ENCODE measurements at places on chromosomes 1 and 21. TPM values are rescaled to one million over a fixed set of nuclear protein-coding genes. Genes with fewer than 3 reads are reported as not detected.

- H3K4me3 ChIP-seq, result no peak overlapping the region
- H3K4me1 ChIP-seq, result 0 out of 2 replicates have a peak, but pooled peaks cover 2% of the 10 kb centered on the region
- DNase-seq, result no peak
- H3K36me3 ChIP-seq, result no peaks in the 10 kb centered on the region
- no peak overlapping the region for H3K27ac ChIP-seq
These were observed 454.5 kb upstream of the NR5A2 start for GRCh38 chr1:199573047-199573446.

DNA sequence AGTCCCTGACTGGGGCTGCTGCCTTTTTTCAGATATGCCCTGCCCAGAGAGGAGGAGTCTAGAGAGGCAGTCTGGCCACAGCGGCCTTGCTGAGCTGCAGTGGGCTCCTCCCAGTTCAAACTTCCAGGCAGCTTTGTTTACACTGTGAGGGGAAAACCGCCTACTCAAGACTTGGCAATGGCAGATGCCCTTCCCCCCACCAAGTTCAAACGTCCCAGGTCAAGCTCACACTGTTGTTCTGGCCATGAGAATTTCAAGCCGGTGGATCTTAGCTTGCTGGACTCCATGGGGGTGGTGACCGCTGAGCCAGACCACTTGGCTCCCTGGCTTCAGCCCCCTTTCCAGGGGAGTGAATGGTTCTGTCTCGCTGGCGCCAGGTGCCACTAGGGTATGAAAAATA, 18.3 kb upstream of the C1orf53 start:
- DNase-seq, result peak; percentile 22
- H3K27ac ChIP-seq, result no peak overlapping the region
- H3K4me1 ChIP-seq, result peaks cover 7% of the 10 kb centered on the region
- H3K4me3 ChIP-seq, result no peak overlapping the region
- H3K36me3 ChIP-seq, result no peaks in the 10 kb centered on the region

GRCh38 chr1:204432708-204433107, 21.1 kb upstream of the PPP1R15B start:
- no peak for DNase-seq
- H3K4me1 ChIP-seq, result no peaks in the 10 kb centered on the region
- H3K36me3 ChIP-seq, result peaks cover 17% of the 10 kb centered on the region
- H3K27ac ChIP-seq, result no peak overlapping the region

DNA sequence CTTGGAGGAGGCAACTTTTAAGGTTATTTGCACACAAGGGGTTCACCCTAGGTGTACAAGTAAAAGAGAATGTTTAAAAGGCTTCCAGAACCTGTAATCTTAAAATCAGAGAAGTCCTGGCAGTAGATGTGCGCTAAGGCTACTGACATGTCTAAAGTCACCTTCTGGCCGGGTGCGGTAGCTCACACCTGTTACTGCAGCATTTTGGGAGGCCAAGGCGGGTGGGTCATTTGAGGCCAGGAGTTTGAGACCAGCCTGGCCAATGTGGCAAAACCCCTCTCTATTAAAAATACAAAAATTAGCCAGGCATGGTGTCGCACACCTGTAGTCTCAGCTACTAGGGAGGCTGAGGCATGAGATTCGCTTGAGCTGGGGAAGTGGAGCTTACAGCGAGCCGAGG, 20.3 kb upstream of the DEGS1 start:
- H3K27me3 ChIP-seq, result no peaks in the 10 kb centered on the region
- no peak overlapping the region for H3K4me3 ChIP-seq
- peaks cover 16% of the 10 kb centered on the region for H3K4me1 ChIP-seq
- DNase-seq, result no peak
- peaks cover 19% of the 10 kb centered on the region for H3K36me3 ChIP-seq

DNA sequence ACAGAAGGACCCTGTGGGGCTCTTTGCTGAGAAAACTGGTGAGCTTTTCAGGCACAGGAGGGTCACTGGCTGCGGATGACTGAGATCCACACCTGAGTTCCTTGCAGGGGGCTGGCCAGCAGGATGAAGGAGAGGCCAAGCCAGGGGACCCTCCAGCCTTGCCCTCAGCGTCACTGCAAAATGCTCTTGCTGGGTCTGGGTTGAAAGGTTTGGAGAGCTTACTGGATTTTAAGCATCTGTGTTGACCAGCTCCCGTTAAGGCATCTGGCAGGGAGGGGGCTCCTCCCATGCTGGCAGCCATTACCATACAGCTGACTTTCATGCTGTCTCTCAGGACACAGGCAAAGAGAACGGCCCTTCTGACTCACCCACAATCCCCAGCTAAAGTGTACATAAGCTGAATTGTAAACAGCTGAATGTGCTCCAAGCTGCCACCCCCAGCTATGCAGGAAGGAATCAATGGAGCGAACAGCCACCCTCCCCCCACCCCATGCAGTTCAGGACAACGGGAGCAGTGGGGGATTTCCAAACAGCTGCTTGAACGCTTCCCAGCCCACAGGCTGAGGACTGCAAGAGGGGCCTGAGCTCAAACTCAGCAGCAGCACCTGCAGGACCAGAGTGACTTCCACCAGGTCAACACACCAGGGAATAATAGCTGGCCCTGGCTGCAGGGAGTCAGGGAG, 21.3 kb upstream of the A3GALT2 start:
- H3K27ac ChIP-seq, result 0 out of 2 replicates have a peak overlapping the region, but pooled peaks have one; percentile 18
- peaks cover 63% of the 10 kb centered on the region for H3K4me1 ChIP-seq
- no peaks in the 10 kb centered on the region for H3K36me3 ChIP-seq
- peaks cover 81% of the 10 kb centered on the region for H3K27me3 ChIP-seq
- peak overlapping the region; percentile 39 for H3K4me3 ChIP-seq

DNA sequence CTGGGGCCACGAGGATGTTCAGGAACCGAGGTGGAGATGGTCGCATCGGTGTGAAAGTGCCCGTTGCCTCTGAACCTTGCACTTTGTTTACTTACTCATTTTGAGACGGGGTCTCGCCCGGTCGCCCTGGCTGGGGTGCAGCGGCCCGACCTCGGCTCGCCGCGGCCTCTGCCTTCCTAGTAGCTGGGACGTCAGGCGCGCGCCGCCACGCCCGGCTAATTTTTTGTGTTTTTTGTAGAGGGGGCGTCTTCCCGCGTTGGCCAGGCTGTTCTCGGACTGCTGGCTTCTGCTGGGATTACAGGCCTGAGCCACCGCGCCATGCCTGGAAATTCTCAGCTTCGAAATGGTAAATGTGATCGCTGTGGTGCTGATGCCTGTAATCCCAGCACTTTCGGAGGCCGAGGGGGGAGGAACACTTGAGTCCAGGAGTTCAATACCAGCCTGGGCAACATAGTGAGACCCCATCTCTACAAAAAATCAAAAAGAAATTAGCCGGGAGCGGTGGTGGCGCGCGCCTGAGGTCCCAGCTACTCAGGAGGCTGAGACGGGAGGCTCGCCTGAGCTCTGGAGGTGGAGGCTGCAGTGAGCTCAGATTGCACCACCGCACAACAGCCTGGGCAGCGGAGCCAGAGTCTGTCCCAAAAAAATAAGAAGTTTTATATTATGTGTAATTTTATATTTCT, 684 bp upstream of the MRPL20 start:
- H3K27ac ChIP-seq, result peak overlapping the region; percentile 84
- no peak for DNase-seq

GRCh38 chr21:35236090-35236489, 187.0 kb upstream of the RUNX1 start:
- no peak overlapping the region for H3K4me3 ChIP-seq
- no peak for DNase-seq
- H3K27me3 ChIP-seq, result no peaks in the 10 kb centered on the region
- H3K4me1 ChIP-seq, result peaks cover 12% of the 10 kb centered on the region
- H3K27ac ChIP-seq, result no peak overlapping the region

DNA sequence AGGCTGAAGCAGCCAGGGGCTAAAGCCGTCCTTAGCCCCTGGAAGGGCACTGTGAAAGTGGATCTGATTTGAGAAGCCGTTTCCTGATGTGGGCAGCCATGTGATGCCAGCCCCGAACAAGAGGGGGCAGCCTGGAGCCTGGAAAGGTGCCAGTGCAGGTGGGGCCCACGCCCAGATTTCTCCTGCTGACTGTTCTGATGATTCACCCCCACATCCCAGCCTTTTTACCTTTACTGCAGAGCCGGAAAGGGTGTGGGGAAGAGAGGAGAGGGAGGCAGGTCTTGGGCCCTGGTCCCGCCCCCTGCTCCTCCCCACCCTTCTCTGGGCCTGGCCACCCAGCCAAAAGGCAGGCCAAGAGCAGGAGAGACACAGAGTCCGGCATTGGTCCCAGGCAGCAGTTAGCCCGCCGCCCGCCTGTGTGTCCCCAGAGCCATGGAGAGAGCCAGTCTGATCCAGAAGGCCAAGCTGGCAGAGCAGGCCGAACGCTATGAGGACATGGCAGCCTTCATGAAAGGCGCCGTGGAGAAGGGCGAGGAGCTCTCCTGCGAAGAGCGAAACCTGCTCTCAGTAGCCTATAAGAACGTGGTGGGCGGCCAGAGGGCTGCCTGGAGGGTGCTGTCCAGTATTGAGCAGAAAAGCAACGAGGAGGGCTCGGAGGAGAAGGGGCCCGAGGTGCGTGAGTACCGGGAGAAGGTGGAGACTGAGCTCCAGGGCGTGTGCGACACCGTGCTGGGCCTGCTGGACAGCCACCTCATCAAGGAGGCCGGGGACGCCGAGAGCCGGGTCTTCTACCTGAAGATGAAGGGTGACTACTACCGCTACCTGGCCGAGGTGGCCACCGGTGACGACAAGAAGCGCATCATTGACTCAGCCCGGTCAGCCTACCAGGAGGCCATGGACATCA, at the start of gene SFN:
Gene SFN (plus strand): TSS at position 369 of the 904 bp plus-strand sequence. CDS start 64 bp downstream, at position 433.
- peaks cover 16% of the 10 kb centered on the region for H3K27me3 ChIP-seq
- peak; percentile 89 for DNase-seq
- H3K36me3 ChIP-seq, result no peaks in the 10 kb centered on the region
- peak within 1 kb of the TSS; percentile 96 for H3K27ac ChIP-seq
- peaks cover 42% of the 10 kb centered on the region for H3K4me1 ChIP-seq
- peak within 1 kb of the TSS; percentile 94 for H3K4me3 ChIP-seq

GRCh38 chr1:156503698-156504437, 3.3 kb upstream of the MEF2D start:
- peak overlapping the region; percentile 60 for H3K4me3 ChIP-seq
- peaks cover 13% of the 10 kb centered on the region for H3K27me3 ChIP-seq
- no peak for DNase-seq
- H3K36me3 ChIP-seq, result no peaks in the 10 kb centered on the region

DNA sequence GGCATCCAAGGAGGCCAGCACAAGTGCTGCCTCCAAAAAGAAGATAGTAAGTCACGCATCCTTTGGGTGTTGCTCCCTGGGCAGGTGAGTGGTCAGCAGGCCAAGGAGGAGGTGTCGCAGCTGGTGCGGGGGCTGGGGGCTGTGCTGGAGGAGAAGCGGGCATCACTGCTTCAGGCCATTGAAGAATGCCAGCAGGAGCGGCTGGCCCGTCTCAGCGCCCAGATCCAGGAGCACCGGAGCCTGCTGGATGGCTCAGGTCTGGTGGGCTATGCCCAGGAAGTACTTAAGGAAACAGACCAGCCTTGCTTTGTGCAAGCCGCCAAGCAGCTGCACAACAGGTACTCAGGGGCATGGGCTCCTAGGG, 4.3 kb downstream of the TRIM46 start:
- no peak for DNase-seq
- peaks cover 21% of the 10 kb centered on the region for H3K4me1 ChIP-seq
- peaks cover 40% of the 10 kb centered on the region for H3K36me3 ChIP-seq
- no peaks in the 10 kb centered on the region for H3K27me3 ChIP-seq

- H3K27ac ChIP-seq, result peak overlapping the region; percentile 96
- peaks cover 31% of the 10 kb centered on the region for H3K4me1 ChIP-seq
- 0 out of 2 replicates have a peak, but pooled peaks cover 4% of the 10 kb centered on the region for H3K36me3 ChIP-seq
- H3K27me3 ChIP-seq, result no peaks in the 10 kb centered on the region
- DNase-seq, result no peak
These were observed 1.0 kb downstream of the TP53BP2 start for GRCh38 chr1:223844787-223845036.

GRCh38 chr1:75613916-75614315, 3.0 kb upstream of the SLC44A5 start:
- peaks cover 18% of the 10 kb centered on the region for H3K4me1 ChIP-seq
- peak overlapping the region; percentile 77 for H3K4me3 ChIP-seq
- no peaks in the 10 kb centered on the region for H3K36me3 ChIP-seq
- DNase-seq, result no peak

DNA sequence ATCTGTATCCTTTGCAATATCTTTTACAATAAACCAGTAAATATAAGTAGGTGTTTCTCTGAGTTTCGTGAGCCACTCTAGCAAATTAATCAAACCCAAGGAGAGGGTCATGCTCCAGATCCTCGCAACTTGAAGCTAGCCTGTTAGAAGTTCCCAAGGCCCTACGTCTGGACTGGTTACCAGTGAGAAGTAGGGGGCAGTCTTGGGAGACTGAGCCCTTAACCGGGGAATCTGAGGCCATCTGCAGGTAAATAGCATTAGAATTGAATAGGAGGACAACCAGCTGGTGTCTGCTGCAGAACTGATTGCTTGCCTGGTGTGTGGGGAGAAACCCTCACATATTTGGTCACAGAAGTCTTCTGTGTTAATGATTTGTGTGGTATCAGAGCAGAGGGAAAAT, 190.5 kb downstream of the RYR2 start:
- DNase-seq, result peak; percentile 16
- peak overlapping the region; percentile 89 for H3K27ac ChIP-seq
- H3K4me3 ChIP-seq, result no peak overlapping the region
- no peaks in the 10 kb centered on the region for H3K36me3 ChIP-seq
- H3K4me1 ChIP-seq, result peaks cover 51% of the 10 kb centered on the region

DNA sequence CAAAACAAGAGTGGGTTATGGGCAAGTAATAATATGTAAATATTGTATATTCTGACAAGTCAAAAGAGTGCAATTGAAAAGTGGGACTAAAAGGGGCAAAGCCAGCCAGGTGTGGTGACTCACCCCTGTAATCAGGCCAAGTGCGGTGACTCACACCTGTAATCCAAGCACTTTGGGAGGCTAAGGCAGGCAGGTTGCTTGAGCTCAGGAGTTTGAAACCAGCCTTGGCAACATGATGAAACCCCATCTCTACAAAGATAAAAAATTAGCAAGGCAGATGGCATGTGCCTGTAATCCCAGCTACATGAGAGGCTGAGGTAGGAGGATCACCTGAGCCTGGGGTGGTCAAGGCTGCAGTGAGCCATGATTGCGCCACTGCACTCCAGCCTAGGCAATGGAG, 304.0 kb downstream of the HHIPL2 start:
- H3K36me3 ChIP-seq, result no peaks in the 10 kb centered on the region
- peaks cover 68% of the 10 kb centered on the region for H3K4me1 ChIP-seq
- no peaks in the 10 kb centered on the region for H3K27me3 ChIP-seq
- no peak for DNase-seq

GRCh38 chr1:56964349-56965017, 1.3 kb downstream of the C8B start:
- no peak overlapping the region for H3K27ac ChIP-seq
- H3K36me3 ChIP-seq, result no peaks in the 10 kb centered on the region
- H3K4me3 ChIP-seq, result no peak overlapping the region
- H3K4me1 ChIP-seq, result no peaks in the 10 kb centered on the region
- no peaks in the 10 kb centered on the region for H3K27me3 ChIP-seq

Gene SH3BGR
- total RNA-seq, result 4.8 TPM

Gene OR2L5
- not detected for total RNA-seq

Gene TNN
- total RNA-seq, result 0.23 TPM

Gene OXCT2
- total RNA-seq, result 1.7 TPM

Gene LIPI
- not detected for total RNA-seq

Gene LRRC38
- total RNA-seq, result 0.25 TPM

Gene ADAMTS1
- 16.9 TPM for total RNA-seq

Gene APOBEC4
- total RNA-seq, result not detected

Gene LAD1
- 15.6 TPM for total RNA-seq

Gene GNG5
- total RNA-seq, result 108 TPM

Gene OR2T2
- not detected for total RNA-seq

Gene YBEY
- 29.2 TPM for total RNA-seq
